Islet precursor cell (in vitro differentiated cells): ENCODE measurements at places on chromosomes 5 and 9.

DNA sequence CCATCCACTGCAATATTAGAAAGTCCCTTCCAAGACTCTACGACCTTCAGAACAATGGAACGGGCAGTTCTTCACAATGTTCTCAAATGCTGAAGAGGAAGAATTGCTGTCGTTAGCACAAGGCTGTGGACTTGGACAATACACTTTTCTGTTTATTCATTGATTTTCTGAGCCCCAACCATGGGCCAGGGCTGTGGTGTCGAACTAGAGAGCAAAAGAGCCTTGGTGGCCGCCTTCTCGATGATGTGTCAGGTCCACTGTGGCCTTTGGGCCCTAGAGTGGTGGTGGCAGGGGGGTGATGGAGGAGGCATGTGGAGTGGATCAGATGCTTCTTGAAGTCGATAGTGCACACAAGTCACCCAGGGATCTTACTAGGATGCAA, 18.5 kb upstream of the KIF12 start:
- DNase-seq: no peak

GRCh38 chr5:120016717-120017382, 387.5 kb downstream of the FAM170A start:
- no peak for DNase-seq

GRCh38 chr5:95382801-95383200, 8.4 kb upstream of the FAM81B start:
- no peak for DNase-seq

DNA sequence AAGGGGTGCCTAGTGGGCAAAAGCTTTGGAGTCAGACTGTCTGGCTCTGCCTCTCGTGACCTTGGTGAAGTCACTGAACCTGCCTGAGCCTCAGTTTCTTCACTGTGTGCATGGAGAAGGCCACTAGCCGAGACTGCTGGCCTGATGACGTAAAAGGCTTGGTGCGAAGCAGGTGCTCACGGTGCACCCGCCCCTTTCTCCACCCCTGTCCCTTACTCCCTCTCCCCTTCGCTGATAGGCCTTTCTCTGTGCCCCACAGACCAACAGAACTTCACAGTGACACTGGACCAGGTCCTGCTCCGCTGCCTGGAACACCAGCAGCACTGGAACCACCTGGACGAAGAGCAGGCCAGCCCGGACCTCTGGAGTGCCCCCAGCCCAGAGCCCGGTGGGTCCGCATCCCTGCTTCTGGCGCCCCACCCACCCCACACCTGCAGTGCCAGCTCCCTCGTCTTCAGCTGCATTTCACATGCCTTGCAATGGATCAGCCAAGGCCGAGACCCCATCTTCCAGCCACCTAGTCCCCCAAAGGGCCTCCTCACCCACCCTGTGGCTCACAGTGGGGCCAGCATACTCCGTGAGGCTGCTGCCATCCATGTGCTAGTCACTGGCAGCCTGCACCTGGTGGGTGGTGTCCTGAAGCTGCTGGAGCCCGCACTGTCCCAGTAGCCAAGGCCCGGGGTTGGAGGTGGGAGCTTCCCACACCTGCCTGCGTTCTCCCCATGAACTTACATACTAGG, 10.4 kb downstream of the FPGS start:
- DNase-seq: no peak

DNA sequence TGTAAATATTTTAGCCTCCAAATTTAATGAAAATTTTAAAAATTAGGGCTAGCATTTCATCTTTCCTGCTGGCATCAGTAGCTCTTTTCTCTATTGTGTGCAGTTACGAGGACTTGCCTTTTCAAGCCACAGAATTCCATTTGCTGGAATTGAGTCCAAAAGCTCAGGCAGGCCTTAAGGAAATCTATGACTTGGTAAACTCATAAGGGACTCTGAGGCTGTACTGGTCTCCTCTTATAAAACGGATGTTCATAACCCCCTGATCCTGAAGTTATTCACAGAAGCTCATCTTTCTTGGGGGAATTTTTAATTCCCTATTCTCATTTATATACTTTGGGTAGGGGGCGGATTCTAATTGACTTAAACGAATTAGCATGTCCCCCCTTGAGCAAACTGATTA, 23.4 kb downstream of the ANKRA2 start:
- no peak for DNase-seq

- no peak for DNase-seq
Observed at GRCh38 chr9:113219969-113220368, 1.1 kb downstream of the FKBP15 start.

DNA sequence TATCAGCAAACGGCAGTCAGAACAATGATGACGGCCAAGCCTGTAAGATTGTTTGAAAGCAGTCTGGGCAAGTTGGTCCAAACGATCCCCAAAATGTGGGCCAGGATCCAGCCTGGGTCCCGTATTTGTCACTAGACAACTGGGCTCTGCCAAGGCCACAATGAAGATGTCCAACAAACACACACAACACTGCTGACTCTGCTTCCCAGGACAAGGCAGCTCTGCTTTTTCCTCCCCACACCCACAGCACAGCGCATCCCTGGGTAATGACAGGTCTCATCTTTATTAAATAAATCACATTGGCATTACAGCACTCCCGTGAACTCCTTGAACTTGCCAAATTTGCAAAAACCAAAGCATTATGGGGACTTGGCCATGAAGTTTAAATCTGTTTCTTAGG, 424.1 kb upstream of the ACTBL2 start:
- no peak for DNase-seq

GRCh38 chr5:167845952-167846351, 445.5 kb upstream of the WWC1 start:
- DNase-seq: no peak

DNA sequence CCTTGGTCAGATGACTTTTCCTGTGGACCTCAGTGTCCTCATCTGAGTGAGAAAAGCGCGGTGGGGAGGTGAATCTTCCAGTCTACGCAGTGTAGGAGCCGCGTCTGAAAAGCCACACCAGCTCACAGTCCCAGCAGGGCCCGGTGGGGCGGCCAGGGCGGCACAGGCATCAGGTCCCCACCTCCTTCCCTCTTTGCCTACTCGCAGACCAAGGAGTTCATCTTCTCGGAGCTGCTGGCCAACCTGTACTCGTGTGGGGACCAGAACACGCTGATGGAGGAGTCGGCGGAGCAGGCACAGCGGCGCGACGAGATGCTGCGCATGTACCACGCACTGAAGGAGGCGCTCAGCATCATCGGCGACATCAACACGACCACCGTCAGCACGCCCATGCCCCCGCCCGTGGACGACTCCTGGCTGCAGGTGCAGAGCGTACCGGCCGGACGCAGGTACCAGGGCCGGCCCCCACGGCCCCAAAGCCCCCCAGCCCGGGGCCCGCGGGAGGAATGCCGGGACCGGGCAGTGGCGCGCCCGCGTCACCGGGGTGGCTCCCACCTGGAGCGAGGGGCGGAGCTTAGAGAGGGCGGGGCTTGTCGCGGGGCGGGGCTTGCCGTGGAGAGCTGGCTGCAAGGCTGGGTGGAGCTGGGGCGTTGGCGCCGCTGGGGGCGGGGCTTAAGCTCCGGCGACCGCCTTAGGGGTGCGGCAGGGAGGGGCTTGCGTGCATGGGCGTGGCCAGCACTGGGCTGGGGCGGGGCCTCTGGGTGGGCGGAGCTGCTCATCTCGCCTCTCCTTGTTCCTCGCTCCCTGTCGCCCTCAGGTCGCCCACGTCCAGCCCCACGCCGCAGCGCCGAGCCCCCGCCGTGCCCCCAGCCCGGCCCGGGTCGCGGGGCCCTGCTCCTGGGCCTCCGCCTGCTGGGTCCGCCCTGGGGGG, 25.6 kb downstream of the GOLGA2 start:
- peak; percentile 98 for DNase-seq

DNA sequence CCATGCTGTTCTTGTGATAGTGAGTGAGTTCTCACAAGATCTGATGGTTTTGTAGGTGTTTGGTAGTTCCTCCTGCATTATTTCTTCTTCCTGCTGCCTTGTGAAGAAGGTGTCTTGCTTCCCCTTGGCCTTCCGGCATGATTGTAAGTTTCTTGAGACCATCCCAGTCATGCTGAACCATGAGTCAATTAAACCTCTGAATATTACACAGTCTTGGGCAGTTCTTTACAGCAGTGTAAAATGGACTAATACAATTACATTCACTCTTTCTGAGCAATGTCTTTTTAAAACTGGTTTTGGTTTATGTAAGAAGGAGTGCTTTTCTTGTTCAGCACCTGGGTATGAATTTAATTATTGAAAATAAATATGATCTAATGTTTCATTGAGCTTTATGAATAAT, 50.7 kb upstream of the ARRDC3 start:
- DNase-seq: no peak

DNA sequence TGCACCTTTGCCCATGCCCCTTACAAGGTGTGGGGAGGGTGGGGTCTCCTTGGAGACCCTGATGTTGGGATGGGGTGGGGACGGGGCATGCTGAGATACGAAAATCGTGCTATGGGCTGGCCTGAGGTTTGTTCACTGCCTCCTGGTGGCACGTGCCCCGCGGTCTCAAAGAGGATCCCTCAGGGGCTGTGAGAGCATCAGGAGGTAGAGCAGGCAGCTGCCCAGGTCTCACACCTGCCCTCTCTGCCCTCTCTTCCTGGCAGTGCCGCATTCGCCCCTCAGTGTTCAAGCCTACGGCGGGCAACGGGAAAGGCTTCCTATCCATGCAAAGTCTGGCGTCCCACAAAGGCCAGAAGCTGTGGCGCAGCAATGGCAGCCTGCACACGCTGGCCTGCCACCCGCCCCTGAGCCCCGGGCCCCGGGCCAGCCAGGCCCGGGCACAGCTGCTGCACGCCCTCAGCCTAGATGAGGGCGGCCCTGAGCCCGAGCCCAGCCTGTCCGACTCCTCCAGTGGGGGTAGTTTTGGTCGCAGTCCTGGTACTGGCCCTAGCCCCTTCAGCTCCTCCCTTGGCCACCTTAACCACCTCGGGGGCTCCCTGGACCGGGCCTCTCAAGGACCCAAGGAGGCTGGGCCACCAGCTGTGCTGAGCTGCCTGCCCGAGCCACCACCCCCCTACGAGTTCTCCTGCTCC, 6.7 kb downstream of the N4BP3 start:
- no peak for DNase-seq

GRCh38 chr5:75567710-75568109, 43.5 kb upstream of the ANKDD1B start:
- peak; percentile 72 for DNase-seq

GRCh38 chr5:133927300-133928180, 40.9 kb downstream of the C5orf15 start:
- DNase-seq: no peak

DNA sequence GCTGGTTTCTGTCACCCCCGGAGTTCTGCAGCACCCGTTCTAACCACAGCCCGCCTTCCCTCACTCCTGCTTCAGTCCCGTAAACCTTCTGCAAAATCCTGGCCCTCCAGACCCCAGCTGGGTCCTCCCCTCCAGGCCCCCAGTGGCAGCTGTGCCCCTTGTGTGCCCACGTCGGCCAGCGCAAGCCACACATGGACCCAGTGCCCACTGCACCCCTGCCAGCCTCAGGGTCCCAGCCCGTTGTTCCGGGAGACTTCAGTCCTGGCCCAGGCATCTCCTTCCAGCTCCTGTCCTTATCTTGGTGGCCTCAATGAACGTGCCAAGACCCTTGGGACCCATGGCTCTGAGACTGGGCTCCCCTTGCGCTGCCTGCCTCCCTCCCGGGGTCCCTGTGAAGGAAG, 43.2 kb downstream of the EXD3 start:
- no peak for DNase-seq

- DNase-seq: no peak
Observed at GRCh38 chr9:8371686-8372085, 572.1 kb upstream of the DMAC1 start.

GRCh38 chr5:137344723-137345322, 154.3 kb downstream of the SPOCK1 start:
- DNase-seq: peak; percentile 75

GRCh38 chr9:83068414-83068813, 5.5 kb upstream of the RASEF start:
- no peak for DNase-seq

DNA sequence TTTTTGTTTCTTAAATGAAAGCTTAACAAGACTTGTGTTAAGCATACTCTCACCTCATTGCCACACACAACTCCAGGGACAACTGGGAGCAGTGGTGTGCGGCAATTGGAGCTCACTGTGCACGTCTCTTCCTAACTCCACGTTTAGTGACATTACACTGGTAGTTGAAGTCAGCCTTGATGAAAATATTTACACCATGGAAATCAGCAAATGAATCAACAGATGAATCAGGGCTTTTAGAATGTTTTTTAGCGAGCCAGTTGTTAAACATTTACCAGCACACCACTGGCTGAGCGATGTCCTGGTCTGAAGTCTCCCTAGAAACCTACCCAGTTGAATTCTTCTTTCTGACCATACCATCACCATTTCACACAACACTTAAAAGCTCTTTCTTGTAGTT, 67.3 kb downstream of the KLHL3 start:
- DNase-seq: no peak

DNA sequence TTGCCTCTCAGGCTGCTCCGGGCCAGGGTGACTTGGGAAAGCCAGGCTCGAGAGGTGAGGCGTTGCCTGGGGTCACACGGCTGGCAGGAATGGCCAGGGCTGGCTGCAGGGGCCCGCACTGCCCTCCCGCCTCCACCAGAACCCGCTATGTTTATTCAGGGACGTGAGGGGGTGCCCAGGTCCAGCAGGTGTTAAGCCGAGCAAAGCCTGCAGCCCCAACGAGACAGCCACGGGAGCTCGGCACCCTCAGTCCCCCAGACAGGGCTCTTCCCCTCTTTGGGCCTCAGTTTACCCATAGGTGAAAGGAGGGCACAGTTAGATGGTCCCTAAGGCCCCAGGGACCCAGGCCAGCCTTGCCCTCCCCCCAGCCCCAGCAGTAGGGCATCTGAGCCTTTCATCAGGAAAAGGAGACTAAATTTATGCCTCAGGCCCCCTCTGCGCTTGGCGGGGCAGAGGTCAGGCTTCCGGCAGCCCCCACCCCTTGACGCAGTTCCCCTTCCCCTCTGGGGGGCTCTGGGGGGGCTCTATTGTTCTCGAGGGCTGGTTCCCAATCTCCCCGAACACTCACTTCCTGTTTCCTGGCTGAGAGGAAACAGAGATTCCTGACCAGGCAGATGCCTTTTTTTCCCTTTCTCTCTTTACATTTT, 7.1 kb upstream of the EGFL7 start:
- no peak for DNase-seq

DNA sequence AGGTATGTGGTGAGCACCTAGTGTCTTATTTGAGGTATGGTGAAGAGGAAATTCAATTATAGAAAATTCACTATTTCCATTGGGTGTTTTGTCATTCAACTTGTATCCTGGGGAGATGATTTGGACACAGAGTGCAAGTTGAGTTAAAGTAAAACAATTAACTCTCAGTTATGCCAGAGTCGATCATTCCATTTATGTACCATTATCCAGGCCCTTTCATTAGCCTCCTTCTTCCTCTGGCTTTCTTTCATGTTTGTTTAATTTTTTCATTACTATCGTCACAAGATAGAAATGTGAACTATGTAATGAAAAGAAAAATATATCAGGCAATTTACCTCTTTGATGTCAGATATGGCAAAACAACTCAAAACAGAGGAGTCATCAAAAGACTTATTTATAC, 1347.2 kb upstream of the NUDT12 start:
- DNase-seq: no peak

GRCh38 chr9:19379697-19380046, 364 bp downstream of the RPS6 start:
- DNase-seq: no peak

DNA sequence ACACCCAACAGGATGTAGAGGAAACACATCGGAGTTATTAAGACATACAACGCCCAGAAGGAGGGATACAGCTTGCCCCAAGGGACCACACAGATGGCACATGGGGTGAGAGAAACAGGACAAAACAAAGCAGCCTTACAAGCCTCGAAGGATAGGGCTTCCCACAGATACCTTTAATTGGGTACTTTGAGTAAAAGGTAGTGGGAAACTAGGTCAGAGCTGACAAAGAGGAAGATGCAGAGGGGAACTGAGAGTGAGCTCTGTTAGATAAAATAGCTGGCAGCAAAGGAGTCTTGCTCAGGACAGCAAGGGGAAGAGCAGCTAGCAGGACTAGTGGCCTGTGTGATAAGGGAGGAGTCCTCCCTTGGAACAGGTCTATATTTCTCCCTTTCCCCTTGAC, 48.2 kb downstream of the OTP start:
- no peak for DNase-seq
